ENCODE measurements at places on chromosomes 7 and 10.
A peak's percentile ranks its signal among the peaks of the same experiment; 100 is the strongest.

DNA sequence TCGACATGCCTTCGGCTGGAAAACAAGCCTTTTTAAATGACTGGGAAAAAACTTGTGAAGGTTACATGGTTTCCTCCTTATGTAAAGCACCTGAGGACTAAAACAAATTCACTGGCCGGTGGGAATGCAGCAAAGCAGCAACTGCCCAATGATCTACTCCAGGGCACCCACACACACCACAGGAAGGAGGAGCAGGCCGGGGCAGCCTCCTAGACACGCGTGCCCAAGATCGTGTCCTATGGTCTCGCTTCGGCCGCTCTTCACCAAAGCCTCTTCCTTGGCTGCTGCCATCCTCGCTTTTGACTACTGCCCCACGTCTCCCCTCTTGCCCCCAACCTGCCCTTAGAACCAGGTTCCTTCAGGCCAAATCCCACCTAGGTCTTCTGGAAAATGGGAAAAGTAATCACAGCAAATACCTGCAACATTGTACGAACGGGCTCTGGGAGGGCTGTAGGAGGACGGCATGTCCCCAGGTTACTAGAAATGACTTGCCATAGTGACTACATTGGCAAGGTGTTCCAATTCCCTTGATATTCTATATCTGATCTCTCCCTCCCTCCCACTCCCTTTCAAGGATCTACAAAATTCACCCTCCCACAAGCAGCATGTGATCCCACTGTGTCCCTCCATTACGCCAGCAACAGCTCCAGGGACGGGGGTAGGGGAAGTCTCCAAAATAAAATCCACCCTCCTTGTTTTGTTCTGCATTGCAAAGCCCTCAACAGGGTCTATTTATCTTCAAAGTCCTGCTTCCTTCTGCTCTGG, 84.9 kb downstream of the RNF216 start:
- DNase-seq, result no peak

DNA sequence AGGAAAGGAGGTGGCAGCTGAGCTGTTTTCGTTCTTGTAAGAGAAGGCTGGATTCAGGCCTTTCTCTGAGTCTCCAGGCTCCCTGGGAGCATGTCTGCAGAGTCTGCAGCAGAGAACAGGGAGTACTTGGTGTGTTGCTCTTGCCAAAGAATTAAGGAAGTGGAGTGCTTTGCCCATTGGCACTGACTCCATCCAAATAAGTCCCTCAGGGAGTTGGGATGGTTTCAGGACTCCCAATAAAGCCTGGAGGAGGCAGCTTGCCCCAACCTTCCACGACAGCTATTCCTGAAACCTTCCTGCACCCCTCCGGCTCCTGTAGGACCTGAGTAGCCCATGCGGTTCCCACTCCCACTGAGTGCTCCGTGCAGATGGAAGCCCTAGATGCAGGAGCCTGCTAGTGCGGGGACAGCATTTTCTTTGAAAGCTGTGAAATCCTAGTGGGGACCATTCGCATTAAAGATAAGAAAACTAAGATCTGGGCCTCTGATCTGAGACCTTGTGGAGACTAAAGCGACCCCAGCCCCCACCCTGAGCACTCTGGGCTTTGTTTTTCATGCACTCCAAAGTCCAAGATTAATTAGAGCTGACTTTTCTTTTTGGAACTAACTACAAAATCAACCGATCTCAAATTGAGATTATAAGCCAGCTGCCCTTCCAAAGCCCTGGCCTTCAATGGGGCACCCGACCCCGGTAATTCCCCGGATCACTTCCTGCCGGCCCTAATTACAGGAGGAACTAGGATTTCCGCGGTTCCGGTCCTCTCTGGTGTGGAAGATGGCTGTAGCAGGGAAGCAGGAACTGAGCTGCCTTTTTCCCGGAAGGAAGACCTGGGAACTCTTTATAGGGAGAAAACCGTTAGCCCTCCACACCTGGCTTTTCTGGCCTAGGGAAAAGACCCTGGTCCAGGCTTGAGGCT, 110.2 kb downstream of the COL13A1 start:
- DNase-seq, result no peak

- DNase-seq, result no peak
These were observed 288.2 kb upstream of the ZMIZ1 start for GRCh38 chr10:78780551-78780961.

DNA sequence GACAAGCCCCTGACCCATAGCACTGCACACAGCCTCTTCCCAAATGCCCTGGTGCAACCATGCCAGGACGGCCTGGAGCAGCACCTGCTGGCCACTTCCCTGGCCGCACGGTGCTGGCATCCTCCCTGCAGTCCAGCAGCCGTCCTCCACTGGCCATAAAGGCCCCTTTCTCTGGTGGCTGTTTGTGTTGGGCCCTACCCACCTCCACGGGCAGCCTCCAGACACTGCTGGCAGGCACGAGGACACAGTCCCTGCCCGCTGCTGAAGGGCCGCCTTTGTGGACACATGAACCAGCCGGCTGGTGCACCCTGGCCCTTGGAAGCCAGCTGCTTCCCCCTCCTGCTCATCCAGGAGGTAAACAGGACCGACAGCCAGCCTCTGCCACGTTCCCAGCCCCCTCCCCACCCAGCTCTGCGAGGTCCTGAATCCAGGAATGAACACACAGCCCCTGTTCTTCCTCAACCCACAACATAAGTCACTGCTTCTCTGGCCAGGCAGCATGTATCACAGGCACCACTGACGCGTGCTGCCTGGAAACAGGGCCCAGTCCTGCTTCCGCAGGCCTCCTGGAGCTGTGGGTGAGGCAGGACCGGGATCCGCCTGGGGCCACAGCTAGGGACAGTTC, 43.8 kb downstream of the SPOCK2 start:
- no peak for DNase-seq

GRCh38 chr10:87865241-87865881, 1.9 kb downstream of the PTEN start:
- no peak for DNase-seq

GRCh38 chr10:79487296-79488194, 24.8 kb upstream of the EIF5AL1 start:
- peak; percentile 9 for DNase-seq

- DNase-seq, result no peak
These were observed 69.3 kb upstream of the NPY start for GRCh38 chr7:24214670-24215069.

DNA sequence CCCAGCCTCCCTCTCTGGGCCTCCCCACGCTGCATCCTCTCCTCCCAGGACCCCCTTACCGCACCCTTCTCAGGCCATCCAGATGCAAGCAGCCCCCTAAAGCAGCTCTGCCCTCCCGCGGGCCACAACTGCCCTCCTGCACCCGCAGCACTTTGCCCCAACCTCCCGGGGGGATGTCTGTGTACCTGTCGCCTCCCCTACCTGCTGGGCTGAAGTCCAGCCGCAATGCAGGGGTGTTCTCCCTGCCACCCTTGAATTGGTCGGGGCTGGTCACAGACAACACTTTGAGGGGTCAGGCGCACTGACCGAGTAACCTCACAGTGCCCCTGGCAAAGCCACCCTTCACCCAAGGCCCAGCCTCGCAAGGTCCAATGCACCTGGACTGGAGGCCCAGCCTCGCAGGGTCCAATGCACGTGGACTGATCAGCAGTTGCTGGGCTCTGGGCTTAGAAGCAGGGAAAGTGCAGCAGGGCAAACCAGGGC, 8.3 kb upstream of the CALML5 start:
- no peak for DNase-seq

GRCh38 chr7:100469227-100470044, 5.4 kb upstream of the SPACDR start:
- DNase-seq, result peak; percentile 66

DNA sequence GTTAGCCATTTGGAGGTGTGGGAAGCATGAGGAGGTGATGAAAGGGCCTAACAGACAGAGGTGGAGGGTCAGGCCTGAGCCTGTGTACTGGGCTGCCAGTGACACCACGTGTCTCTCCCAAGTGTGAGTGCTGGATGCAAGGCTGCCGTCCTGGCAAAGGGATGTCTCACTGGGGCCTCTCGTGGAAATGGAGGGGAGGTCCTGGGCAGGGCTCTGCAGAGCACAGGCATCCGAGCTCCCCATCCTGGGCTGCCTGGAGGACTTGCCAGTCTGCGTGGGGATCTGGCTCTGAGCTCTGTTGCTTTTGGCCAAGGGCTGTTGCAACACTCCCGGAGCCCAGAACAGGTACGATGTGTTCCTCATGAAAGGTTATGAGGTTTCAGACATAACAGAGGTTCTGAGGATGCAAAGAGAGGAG, 77.3 kb downstream of the GRK5 start:
- no peak for DNase-seq

GRCh38 chr10:92464364-92464763, 109.5 kb downstream of the IDE start:
- no peak for DNase-seq

- DNase-seq, result no peak
These were observed at the start of gene TFPI2 for GRCh38 chr7:93890464-93891068. Gene TFPI2, minus strand, starts transcription at chr7:93890753. Its CDS starts 75 bp downstream, at chr7:93890678.

DNA sequence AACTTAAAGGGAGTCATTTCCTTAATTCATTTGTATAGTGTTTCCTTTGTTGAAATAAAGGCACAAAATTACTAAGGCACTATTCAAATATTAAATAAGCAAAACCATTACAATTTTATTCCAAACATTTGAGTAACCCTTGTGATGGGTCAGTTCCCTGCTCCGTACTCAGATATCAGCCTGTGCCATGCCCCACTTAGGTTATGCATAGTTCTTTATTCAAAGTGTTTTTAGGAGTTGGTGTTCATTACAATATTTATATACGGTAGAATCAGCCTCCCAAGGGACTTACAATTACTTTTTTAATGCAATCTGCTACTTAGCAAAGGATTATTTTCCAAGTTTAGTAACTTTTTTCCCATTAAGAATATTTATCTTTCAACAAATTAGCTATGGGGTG, 119.3 kb upstream of the SEMA3D start:
- no peak for DNase-seq

GRCh38 chr7:276230-276835, 13.6 kb upstream of the FOXL3 start:
- DNase-seq, result no peak

DNA sequence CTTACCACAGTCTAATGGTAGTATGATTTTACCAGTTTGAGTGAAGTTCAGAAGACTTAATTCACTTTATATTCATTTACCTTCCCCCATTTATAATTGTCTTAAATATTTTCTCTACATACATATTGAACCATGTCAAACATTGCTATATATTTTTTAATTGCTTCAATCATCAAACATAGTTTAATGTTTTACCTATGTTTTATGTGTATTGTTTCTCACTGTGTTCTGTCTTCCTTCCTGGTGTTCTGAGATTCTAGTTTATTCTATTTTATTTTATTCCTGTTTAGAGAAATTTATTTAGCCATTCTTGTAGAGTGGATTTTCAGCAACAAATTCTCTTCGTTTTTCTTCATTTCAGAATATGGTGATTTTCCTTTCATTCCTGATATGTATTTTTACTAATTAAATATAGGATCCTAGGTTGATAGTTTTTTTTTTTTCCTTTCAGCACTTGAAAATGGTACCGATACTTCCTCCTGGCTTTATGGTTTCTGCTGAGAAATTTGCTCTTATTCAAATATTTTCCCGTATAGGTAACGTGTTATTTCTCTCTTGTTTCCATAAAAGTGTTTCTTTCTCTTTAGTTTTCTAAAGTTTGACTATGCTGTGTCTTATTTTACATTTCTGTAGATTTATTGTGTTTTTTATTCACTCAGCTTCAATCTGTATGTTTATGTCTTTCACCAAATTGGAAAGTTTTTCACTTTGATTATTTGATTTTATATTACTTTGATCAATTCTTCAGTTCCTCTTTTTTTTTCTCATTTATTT, 201.8 kb upstream of the AGR3 start:
- DNase-seq, result no peak

DNA sequence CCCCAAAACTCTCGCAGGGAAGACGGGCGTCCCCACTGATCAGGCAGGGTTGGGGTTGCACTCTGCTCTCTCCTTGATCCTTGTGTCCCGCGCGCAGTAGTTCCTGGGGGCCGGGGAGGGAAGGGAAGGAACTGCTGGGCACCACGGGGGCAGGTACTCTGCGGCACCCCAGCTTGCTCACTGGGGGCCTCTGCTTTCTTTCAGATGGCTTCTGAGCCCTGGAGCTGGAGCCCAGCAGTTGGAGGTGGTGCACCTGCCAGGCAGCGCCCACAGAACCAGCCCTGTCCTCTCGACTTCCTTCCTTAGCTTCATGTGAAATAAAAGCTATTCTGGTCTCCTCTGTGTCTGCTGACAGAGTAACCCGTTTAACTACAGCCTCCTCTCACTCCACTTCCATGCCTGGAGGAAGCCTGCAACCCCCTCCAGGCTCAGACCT, 12.2 kb downstream of the PLAC9 start:
- DNase-seq, result no peak

GRCh38 chr7:44172352-44172751, 16.9 kb downstream of the GCK start:
- no peak for DNase-seq

DNA sequence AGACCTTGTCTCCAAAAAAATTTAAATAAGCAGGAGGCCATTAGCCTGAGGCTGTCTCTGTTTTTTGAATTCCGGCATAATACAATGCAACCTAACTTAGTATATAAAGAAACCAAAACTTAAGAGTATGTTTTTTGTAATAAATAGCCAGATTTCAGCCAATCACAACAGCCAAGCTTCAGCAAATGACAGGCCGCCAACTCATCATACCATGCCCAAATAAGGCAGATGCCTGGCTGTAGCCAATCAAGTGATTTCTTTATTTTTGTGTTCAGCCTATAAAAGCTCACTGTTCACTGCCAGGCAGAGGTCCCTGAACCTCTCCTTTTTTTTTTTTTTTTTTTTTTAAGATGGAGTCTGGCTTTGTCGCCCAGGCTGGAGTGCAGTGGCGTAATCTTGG, 12.7 kb upstream of the PURB start:
- no peak for DNase-seq

DNA sequence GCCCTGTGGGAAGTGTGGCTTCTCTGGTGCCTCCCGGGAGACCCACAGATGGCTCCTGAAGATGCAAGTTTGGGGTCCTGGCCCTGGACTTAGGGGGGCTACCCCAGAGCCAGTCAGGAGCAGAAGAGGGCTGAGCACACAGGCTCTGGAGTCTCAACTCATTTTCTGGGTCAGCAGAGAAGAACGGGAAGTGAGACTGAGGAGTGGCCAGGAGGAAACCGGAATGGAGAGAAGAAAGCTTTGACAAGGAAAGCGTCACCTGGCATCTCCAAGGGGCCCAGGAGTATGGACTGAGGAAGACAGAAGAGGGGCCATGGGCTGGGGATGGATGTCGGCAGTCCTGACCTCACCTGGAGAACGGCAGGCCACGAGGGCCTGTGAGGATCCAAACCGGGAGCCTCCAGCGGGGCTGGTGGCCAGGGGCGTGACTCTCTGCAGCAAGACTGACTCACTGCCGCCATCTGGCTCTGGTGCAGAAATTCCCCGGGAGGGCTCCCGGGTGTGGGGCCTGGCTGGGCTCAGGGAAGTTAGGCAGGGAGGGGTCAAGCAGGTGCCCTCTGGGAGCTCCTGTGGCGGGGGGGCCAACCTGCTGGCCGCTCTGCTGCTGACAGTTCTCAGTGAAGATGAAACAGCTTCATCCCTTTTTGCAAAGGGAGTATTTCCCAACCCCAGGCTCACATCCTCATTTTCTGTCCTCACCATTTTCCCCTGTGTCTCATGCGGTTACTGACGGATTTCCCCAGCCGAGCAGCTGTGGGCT, 23.6 kb downstream of the DAGLB start:
- peak; percentile 20 for DNase-seq
